ENCODE measurements at places on chromosomes 6 and 20.

- no peaks in the 10 kb centered on the region for H3K4me1 ChIP-seq
- peaks cover 7% of the 10 kb centered on the region for H3K27me3 ChIP-seq
- no peak overlapping the region for H3K4me3 ChIP-seq
- no peak for DNase-seq
Observed at GRCh38 chr20:63456429-63457284, 15.8 kb downstream of the KCNQ2 start.

DNA sequence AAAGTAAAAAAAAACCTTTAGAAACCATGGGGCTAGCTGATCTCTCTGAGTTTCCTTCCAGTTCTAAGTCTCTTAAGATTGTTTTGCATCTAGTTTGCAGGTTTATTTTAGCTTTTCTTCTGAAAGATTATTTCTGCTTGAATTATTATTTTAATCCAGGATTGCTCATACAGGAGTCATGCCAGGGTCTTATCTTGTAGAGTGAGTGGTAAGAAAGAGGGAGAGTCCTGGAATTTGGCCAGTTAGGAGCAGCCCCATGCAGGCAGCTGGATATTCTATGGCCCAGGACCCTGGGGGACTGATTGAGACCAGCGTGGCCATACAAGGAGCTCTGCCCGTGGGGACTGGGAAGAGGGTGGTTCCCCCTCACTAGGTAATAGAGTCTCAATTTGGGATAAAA is 178.9 kb upstream of the HEY2 start:
- H3K27me3 ChIP-seq, result peaks cover 1% of the 10 kb centered on the region
- H3K4me1 ChIP-seq, result no peaks in the 10 kb centered on the region
- H3K4me3 ChIP-seq, result no peak overlapping the region
- DNase-seq, result no peak

DNA sequence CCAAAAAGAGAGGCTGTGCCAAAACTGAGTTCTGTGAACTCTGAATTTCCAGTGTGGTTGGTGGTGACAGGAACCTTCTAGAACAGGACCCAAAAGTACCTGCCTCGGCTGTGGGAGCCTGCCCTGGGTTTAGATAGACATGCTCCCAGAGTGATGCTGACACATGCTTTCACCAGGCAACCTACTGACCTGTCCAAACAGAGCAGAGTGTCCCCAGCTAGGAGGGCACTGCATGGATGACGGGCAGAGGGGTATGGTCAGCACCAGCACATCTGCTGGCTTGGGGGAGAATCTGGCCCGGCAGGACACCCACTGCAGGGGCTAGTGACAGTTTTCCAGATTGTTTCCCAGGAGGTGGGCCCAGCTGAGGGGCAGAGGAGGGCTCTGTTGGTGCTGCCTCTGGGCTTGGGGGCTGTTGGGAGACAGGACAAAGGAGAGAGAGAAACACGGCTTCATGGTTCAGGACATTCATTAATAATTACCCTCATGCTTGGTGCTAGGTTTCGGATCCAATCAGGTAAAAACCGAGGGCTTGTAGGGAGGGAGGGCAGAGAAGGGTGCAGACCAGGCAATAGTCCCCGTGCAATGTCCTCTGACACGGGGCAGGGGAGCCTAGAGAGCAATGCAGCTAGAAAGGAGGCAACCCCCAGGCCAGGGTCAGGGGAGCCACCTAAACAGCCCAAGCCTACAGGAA is 15.0 kb downstream of the KCNK5 start:
- no peak overlapping the region for H3K27ac ChIP-seq
- no peak overlapping the region for H3K4me3 ChIP-seq
- DNase-seq, result no peak
- peaks cover 31% of the 10 kb centered on the region for H3K4me1 ChIP-seq
- H3K27me3 ChIP-seq, result peaks cover 2% of the 10 kb centered on the region
- no peaks in the 10 kb centered on the region for H3K36me3 ChIP-seq

- H3K4me1 ChIP-seq, result peaks cover 30% of the 10 kb centered on the region
- peaks cover 34% of the 10 kb centered on the region for H3K27me3 ChIP-seq
- peaks cover 73% of the 10 kb centered on the region for H3K36me3 ChIP-seq
- no peak for DNase-seq
- no peak overlapping the region for H3K4me3 ChIP-seq
Observed at GRCh38 chr20:48668451-48668946, 159.3 kb downstream of the PREX1 start.

GRCh38 chr6:137417396-137417795 is 76.8 kb downstream of the OLIG3 start:
- H3K4me3 ChIP-seq, result no peak overlapping the region
- no peak for DNase-seq
- peaks cover 38% of the 10 kb centered on the region for H3K4me1 ChIP-seq
- H3K36me3 ChIP-seq, result no peaks in the 10 kb centered on the region
- H3K27me3 ChIP-seq, result no peaks in the 10 kb centered on the region
- H3K27ac ChIP-seq, result no peak overlapping the region

- H3K4me1 ChIP-seq, result peaks cover 3% of the 10 kb centered on the region
- H3K27ac ChIP-seq, result no peak overlapping the region
- H3K4me3 ChIP-seq, result no peak overlapping the region
- no peak for DNase-seq
Observed at GRCh38 chr6:13116155-13116554, 212.2 kb downstream of the TBC1D7 start.

DNA sequence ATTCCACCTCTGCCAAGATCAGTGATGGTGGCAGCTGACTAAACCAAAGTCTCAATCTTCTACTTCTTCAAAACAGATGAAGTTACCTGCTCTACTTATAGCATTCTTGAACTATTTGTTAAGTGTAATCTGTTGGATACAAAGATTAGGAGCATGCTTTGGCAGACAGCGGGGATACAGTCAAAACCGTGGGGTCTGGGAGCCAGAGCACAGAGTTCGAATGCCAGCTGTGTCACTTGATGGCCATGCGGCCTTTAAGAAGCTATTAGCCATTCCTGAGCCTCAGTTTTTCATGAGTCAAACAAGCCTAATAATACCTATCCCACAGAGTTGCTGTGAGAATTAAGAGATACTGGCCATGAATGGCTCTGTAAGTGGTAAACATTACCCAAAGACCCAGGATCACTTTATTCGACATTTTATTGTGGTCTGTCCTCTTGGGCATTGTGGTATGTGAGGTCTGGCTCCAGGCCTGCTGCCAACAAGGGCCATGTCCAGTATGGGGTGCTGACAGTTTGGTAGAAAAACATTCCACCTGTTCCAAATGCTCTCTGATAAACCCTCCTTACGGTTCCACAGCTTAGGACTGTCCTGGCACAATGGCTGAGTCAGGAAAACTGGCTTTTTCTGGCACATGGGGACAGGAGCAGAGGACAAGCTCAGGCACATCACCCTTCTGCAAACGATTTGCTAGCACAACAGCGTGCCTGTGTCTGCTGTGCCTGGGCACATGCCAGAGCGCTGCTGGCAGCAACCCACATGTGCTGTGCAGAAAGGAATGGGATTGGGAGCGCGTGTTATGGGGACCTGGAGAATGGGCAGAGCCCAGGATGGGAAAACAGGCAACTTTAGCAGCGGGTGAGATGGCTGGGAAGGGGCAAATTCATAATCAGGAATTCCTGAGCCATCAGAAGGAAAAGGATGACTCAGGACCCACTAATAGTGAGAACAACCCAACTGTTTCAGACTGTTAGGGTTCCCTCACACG is 15.7 kb upstream of the FAM83C start:
- H3K27me3 ChIP-seq, result peaks cover 13% of the 10 kb centered on the region
- peak overlapping the region; percentile 68 for H3K27ac ChIP-seq
- DNase-seq, result no peak
- no peak overlapping the region for H3K4me3 ChIP-seq
- peaks cover 16% of the 10 kb centered on the region for H3K4me1 ChIP-seq

DNA sequence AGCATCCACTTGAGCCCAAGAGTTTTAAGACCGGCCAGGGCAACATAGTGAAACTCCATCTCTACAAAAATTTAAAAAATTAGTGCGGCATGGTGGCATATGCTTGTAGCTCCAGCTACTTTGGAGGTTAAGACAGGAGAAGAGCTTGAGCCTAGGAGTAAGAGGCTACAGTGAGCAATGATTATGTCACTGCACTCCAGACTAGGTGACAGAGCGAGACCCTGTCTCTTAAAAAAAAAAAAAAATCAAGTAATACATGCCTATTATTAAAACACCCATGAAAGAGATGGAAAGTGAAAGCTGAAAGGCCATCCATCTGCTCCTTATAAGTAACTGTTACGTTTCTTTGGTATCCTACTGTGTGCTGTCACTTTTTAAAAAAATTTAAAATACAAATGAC is 66.4 kb downstream of the FKBP5 start:
- H3K27me3 ChIP-seq, result no peaks in the 10 kb centered on the region
- no peak for DNase-seq
- no peaks in the 10 kb centered on the region for H3K4me1 ChIP-seq
- no peaks in the 10 kb centered on the region for H3K36me3 ChIP-seq
- H3K27ac ChIP-seq, result no peak overlapping the region

- DNase-seq, result no peak
- no peaks in the 10 kb centered on the region for H3K4me1 ChIP-seq
- no peak overlapping the region for H3K4me3 ChIP-seq
- no peak overlapping the region for H3K27ac ChIP-seq
- peaks cover 7% of the 10 kb centered on the region for H3K27me3 ChIP-seq
- no peaks in the 10 kb centered on the region for H3K36me3 ChIP-seq
Observed at GRCh38 chr6:37625591-37626374, 71.9 kb downstream of the MDGA1 start.

DNA sequence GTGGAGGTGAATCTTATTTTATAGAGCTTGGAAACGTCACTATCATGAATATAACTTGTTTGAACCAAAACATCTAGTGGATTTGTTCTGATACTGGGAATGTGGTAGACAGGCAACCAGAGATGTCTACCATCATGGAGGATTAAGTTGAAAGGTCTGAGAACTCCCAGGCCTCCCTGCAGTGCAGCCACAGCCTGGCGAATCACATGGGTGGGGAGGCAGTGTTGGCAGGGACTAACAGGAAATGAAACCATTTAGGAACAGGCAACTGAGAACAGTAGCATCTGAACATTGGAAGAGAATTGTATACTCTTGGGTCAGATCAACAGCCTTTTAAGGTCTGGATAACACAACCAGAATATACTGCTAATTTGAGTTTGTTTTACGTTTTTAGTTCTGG is 22.3 kb upstream of the CEP162 start:
- DNase-seq, result no peak
- no peak overlapping the region for H3K27ac ChIP-seq
- no peaks in the 10 kb centered on the region for H3K4me1 ChIP-seq
- H3K36me3 ChIP-seq, result no peaks in the 10 kb centered on the region
